ENCODE measurements at places on chromosomes 1 and 21. TPM values are rescaled to one million over a fixed set of nuclear protein-coding genes. Genes with fewer than 3 reads are reported as not detected.

- H3K4me1 ChIP-seq: peaks cover 3% of the 10 kb centered on the region
- H3K36me3 ChIP-seq: no peaks in the 10 kb centered on the region
- H3K27me3 ChIP-seq: no peaks in the 10 kb centered on the region
- H3K27ac ChIP-seq: no peak overlapping the region
- no peak overlapping the region for H3K4me3 ChIP-seq
- DNase-seq: no peak
Measured at GRCh38 chr1:226995365-226996332, 55.6 kb downstream of the COQ8A start.

DNA sequence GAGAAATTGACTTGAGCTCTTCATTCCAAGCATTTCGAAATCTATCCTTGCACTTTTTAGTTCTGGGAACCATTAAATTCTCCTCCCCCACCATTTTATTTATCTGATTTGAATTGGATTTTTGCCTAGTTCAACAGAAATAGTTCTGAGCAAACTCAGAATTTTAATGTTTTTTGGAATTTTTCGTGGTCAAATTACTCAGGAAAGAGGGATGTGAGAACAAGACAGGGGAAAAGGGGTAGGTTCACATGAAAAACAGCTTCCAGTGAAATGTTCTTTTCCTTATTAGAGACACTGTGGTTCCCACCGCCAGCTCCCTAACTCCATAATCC lies 5.7 kb upstream of the ZNF697 start:
- no peaks in the 10 kb centered on the region for H3K27me3 ChIP-seq
- no peak overlapping the region for H3K4me3 ChIP-seq
- no peak overlapping the region for H3K27ac ChIP-seq

The ATP6V1G3 gene
- not detected for total RNA-seq

The SH2D1B gene
- total RNA-seq: 2.8 TPM

The OR2G6 gene
- not detected for total RNA-seq

DNA sequence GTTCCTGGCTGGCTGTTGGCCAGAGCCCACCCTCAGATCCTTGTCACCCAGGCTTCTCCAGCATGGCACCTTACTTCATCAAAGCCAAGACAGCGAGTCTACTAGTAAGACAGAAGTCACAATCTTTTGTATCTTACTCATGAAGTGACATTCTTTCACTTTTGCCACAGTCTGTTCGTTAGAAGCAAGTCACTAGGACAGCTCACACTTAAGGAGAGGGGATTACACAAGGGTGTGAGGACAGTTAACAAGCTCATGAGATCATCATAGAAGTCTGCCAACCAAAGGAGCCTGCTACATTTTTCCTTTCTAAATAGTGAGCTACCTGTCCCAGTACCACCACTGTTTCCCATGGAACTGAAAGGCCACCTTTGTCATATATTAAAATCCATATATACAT lies 61.5 kb downstream of the PACC1 start:
- no peak overlapping the region for H3K27ac ChIP-seq
- DNase-seq: no peak
- H3K4me3 ChIP-seq: no peak overlapping the region
- no peaks in the 10 kb centered on the region for H3K27me3 ChIP-seq
- H3K36me3 ChIP-seq: no peaks in the 10 kb centered on the region

DNA sequence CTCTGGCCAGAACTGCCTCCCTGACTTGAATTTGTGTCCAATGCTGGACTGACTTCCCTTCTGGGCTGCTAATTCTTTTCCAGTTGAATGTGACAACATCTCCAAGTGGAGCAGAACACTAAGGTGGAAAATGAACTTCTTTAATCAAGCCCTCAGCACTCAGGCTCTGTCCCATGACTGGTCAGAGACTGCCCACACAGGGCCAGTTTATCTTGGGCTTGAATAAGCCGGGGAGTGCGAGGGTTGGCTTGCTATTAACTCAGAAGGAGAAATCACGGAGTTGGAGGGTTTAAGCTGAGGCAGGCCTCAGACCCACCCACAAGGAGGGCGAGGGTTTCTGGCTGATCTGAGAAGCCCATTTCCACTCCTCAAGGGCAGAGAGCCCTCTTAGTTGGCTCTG lies 12.4 kb downstream of the KCNA10 start:
- no peak overlapping the region for H3K27ac ChIP-seq
- H3K4me3 ChIP-seq: no peak overlapping the region

DNA sequence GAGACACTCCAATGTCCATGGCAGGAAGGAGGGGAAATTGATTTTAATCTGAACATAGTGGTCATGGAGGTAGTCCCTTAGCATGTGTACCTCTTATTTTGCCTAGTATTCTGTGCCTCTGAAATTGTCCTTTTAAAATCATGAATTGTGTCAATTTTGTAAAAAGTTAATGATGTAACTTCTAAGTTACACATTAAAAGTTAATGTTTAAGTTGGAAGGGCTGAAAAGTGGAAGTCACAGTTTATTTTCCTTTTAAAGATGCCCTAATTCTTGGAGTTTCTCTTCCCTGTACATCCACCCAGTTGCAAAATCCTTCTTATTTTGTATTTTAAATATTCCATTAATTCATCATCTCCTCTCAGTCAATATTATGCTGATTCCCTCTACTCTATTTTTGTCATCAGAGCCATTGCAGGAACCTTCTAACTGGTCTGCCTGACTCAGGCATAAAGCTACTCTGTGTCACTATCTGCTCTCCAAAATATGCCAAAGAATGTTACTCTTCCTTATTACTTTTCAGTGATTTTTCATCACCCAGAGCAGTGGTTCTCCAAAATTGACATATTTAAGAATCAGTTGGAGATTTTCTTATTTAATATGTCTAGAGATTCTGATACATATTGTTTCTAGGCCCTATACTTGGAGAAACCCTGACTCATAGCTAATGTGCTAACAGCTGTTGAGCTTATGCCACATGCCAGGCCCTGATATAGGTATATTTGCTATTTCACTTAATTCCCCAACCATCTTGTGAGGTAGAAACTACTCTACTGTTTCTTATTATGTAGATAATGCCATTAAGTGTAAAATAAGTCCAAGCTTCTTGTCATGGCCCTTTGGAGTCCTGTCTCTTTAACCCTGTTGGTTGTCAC lies 5.1 kb downstream of the HOOK1 start:
- no peaks in the 10 kb centered on the region for H3K36me3 ChIP-seq
- H3K4me3 ChIP-seq: no peak overlapping the region
- no peak overlapping the region for H3K27ac ChIP-seq
- H3K4me1 ChIP-seq: no peaks in the 10 kb centered on the region

GRCh38 chr1:203422656-203423055 lies 53.0 kb upstream of the PRELP start:
- H3K27ac ChIP-seq: no peak overlapping the region
- no peak overlapping the region for H3K4me3 ChIP-seq

- H3K4me3 ChIP-seq: no peak overlapping the region
- H3K36me3 ChIP-seq: no peaks in the 10 kb centered on the region
- DNase-seq: no peak
Measured at GRCh38 chr1:223180731-223181321, 37.8 kb upstream of the TLR5 start.

- peaks cover 3% of the 10 kb centered on the region for H3K4me1 ChIP-seq
- H3K27me3 ChIP-seq: no peaks in the 10 kb centered on the region
- H3K27ac ChIP-seq: peak overlapping the region; percentile 70
Measured at GRCh38 chr1:24294716-24295371, 24.3 kb upstream of the GRHL3 start.

GRCh38 chr21:42941696-42942085 lies 16.3 kb upstream of the ERVH48-1 start:
- H3K27ac ChIP-seq: no peak overlapping the region
- H3K27me3 ChIP-seq: no peaks in the 10 kb centered on the region
- DNase-seq: no peak

DNA sequence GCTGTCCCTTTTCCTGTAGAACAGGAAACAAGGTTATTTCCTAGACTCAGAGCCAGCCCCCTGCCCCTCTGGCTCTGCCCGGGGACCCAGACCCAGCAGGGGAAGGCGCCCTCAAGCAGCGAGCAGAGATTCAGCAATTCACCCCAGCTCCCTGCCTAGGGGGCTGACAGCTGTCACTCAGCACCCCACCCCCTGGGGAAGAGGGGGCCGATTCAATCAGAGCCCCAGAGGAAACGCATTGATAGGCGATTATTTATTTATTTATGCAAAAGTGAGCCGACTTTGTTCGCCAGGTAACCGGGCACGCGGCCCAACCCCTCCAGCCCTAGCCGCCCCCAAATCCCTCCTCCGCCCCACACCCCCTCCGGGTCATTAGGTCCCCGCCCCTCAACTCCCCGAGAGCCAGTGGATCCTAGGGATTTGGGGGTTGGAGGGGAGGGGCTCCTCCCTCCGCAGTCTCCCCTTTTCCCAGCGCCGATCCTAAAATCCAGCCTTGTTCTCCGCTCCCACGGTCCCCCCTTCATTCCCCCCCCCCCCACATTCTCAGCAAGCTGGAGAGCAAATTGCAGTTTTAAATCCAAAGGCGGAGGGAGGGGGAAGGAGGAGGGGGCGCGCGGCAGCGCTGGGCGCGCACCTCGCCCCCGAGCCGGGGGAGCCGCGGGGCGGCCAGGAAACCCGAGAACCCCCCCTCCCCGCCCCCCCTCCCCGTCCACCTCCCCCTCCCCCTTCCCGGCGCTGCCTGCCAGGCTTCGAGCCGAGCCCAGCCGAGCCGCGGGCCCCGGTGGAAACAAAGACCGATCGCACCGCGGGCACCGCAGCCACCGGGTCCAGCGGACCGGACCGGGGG lies 1.3 kb downstream of the AHDC1 start:
- peak overlapping the region; percentile 95 for H3K4me3 ChIP-seq
- peaks cover 45% of the 10 kb centered on the region for H3K4me1 ChIP-seq
- H3K27me3 ChIP-seq: no peaks in the 10 kb centered on the region

GRCh38 chr1:7539769-7540175 lies 231.3 kb upstream of the VAMP3 start:
- H3K36me3 ChIP-seq: no peaks in the 10 kb centered on the region
- H3K4me1 ChIP-seq: no peaks in the 10 kb centered on the region
- DNase-seq: no peak
- H3K4me3 ChIP-seq: no peak overlapping the region

DNA sequence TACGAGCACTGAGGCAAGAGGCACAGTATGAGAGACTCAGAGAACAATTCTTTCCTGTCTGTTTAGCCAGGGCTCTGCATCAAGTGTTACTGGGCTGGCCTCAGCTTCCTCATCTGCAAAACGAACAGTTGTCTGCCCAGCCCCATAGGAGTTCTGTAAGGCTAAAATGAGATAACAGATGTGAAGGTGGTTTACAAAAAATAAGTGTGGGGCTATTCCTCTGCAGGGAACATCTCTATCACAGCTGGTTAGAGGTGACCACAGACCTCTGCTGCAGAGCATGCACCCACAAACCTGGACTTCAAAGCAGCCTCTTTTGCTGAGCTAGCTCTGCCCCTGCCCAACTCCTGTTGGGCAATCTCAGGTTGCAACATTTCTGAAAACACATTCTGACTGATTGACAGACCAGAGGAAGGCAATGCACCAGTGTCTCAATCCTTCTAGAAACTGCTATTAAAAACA lies 10.5 kb upstream of the OLIG1 start:
- DNase-seq: peak; percentile 21
- H3K27me3 ChIP-seq: peaks cover 9% of the 10 kb centered on the region
- no peaks in the 10 kb centered on the region for H3K36me3 ChIP-seq
- peak overlapping the region; percentile 38 for H3K27ac ChIP-seq

DNA sequence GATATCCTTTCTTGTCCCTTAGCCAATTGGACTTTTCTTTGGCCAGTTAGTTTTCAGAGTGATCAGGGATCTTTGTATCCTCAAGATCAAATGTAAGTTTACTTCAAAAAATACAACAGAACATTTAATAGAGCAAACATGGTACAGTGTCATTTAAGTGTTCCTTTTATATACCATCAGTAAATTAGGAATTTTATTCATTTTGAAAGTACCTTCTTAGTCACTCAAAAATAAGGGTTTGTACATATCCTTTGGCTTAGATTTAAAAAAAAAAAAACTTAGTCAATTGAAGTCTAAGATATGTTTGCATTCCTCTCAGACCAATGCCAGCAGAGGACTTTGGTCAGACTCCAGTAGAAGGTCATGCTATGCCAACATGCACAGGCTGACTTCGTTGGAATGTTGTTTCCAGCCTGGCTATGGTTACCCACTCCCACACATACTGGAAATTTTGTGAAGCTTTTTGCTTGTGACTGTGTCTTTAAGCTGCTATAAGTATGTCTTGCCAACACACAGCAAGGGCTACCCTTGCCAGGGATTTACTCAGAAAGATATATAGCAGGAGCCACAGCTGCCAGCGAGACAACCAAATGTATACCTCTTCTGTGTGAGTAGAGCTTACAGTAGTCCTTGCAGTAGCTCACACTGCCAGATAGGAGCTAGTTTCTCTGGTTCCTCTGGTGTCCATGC lies 81.5 kb upstream of the LRIF1 start:
- no peak for DNase-seq
- H3K27ac ChIP-seq: no peak overlapping the region
- no peaks in the 10 kb centered on the region for H3K4me1 ChIP-seq
- no peaks in the 10 kb centered on the region for H3K36me3 ChIP-seq
- no peak overlapping the region for H3K4me3 ChIP-seq

The CRYAA gene
- not detected for total RNA-seq

All from gastrocnemius medialis (tissue), 4 donors.